ENCODE measurements at places on chromosomes 13 and 19.
A peak's percentile ranks its signal among the peaks of the same experiment; 100 is the strongest.

- no peak for DNase-seq
These were observed 476.6 kb downstream of the ZNF536 start for GRCh38 chr19:30848636-30849425.

GRCh38 chr13:77544355-77544754 is 8.8 kb downstream of the SCEL start:
- DNase-seq, result peak; percentile 78

DNA sequence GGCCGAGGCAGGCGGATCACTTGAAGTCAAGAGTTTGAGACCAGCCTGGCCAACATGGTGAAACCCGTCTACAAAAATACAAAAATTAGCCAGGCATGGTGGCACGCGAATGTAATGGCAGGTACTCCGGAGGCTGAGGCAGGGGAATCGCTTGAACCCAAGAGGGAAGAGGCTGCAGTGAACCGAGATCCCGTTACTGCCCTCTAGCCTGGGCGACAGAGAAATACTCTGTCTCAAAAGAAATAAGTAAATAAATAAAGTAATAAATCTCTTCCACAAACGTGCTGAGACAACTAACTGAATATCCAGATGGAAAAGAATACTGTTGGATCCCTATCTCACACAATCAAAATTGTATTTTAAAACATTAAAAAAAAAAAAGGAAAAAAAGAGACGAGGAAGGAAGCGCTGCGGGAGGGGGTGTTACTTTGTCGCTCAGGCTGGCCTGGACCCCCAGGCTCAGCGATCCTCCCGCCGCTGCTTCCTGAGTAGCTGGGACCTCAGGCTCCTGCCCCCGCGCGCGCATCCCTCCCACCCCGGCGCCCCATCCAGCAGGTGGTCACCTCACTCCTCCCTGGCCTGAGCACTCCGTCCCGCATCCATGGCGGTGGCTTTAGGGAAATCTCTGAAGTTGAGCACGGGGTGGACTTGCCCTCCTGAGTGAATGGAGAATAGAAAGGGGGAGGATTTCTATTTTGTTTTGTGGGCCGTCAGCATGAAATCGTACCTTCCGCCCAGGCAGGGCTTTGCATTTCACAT is 628 bp upstream of the ZNF813 start:
- DNase-seq, result no peak

- DNase-seq, result peak; percentile 84
These were observed 13.3 kb downstream of the APOC1 start for GRCh38 chr19:44927746-44928145.

- DNase-seq, result no peak
These were observed 18.8 kb downstream of the UBE2L5 start for GRCh38 chr13:30440910-30441703.

- no peak for DNase-seq
These were observed 1718.2 kb downstream of the EFNB2 start for GRCh38 chr13:104817271-104817670.

DNA sequence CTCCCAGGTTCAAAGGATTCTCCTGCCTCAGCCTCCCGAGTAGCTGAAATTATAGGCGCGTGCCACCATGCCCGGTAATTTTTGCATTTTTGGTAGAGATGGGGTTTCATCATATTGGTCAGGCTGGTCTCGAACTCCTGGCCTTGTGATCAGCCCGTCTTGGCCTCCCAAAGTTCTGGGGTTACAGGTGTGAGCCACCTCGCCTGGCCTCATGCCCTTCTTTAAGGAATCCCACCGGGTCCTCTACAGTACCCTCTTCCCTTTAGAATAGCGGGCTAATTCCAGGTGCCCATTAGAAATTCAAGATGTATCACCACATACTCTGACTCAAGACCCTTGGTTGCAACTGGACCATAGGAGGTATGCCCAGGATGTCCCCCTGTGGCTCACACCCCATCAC is 74.2 kb upstream of the ZNF536 start:
- no peak for DNase-seq

DNA sequence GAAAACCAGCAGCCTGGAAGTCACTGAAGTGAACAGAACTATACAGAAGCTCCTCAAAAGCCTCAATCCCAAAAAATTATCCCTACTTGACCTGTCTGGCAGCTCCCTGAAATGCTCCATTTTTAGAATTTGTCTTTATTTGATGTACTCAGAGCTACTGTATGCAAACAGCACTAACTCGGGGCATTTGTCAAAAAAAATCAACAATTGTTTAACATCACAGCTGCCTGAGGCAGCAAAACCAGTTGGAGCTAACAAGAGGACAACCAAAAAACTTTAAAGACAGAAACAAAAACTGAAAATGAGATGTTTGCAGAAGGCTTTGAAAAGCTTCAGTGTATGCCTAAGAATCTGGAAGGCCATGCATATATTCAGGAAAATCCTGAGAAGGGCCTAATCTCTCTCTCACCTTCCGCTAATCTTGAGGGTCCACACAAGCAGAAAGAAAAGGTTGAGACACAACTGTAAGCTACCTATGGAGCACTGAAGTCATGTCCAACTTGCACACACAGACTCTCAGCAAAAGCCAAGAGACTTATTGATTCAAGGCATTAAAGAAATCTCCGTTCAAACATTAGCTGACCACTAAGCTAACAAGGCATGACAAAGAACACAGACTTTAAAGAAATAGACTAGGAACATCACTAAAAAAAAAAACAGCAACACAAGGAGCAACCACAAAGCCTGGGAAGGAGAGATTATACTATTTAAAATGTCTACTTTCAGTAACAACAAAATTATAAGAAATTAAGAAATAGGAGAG is 16.1 kb downstream of the VWA8 start:
- DNase-seq, result no peak

GRCh38 chr19:42422092-42422900 is 4.9 kb downstream of the LIPE start:
- no peak for DNase-seq

DNA sequence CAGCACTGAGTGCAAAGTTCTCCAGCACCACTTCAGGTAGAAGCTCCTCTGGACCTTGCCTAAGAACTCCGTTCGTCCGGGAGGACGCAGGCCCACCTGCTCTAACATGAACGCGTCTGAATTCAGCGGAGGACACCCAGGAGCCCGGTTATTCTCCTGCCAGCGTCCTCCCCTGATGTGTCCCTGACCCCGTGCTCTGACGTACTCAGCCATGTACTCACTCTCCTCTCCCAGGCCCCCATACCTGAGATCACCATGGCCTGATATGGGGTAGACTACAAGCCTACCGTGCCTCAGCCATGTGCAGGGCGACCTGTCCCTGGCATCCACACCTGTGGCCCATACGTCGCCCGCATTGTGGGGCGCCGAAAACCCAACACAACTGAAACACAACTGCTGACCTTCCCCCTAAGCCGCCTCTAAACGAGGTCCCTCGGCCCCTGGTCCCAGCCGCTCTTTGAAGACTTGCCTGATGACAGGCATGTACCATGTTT is 744 bp upstream of the ZNF584 start:
- DNase-seq, result no peak

- no peak for DNase-seq
These were observed 214.5 kb downstream of the TEX29 start for GRCh38 chr13:111534751-111535522.

DNA sequence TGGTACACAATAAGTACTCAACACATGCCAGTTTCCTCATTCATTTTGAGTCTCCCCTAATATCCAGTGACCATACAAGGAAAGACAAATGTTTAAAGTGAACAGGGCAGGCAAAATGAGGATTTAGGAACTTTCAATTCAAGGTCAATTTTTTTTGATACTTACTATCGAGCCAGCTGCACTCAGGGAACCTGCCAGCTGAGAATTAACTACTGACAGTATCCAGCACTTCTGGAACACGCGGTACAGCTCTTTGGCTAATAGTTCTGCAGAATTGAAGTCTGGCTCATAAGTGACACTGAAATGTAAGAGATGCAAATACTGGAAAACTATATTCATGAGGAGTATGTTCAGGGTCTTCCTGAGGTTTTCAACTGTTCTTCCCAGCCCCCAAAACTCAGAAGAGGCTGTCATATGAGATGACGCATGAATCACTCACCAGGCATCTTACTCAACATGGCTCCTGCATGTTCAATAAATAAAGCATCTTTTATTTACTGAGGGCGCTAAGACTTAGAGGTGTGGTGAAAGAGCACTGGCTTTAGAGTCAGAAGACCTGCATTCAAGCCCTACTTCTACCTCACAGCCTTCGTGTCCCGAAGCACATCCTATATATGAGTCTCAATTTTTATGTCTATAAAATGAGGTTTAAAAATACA is 25.6 kb downstream of the RUBCNL start:
- no peak for DNase-seq

- no peak for DNase-seq
These were observed 350.0 kb downstream of the DCT start for GRCh38 chr13:94129490-94129894.

DNA sequence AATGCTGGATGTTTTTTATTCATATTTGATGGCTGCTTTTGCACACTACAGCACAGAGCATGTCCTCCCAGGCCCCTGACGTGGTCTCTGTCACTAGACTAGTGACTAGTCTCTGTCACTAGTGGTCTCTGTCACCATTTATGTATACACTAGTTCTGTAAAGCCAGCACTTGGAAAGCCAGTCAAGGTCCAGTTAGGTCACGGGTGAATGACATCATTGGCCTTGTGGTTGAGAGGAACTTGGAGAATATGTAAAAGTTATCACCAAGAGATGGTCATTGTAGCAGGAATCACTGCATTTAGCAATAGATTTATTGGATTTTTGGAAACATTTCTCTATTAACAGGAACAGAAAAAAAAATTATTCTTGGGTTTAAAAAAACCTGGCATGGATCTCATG is 72.9 kb downstream of the SHISA2 start:
- DNase-seq, result no peak

DNA sequence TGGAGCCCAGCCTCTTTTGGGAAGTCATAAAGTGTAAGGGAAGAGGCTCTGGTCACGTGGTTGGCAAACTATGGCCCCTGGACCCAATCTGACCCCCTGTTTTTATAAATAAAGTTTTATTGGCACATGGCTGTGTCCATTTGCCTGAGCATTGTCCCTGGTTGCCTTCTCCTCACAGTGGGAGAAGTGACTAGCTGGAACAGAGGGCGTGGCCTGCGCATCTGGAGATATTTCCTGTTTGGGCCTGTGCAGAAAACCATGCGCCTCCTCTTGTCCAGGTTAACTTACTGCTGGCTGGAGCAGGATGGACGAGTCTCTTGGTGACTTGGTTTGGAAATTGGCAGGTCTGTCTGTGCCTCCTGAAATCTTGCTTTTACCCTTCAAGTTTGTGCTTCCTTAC is 48.3 kb downstream of the KDM4B start:
- DNase-seq, result no peak

DNA sequence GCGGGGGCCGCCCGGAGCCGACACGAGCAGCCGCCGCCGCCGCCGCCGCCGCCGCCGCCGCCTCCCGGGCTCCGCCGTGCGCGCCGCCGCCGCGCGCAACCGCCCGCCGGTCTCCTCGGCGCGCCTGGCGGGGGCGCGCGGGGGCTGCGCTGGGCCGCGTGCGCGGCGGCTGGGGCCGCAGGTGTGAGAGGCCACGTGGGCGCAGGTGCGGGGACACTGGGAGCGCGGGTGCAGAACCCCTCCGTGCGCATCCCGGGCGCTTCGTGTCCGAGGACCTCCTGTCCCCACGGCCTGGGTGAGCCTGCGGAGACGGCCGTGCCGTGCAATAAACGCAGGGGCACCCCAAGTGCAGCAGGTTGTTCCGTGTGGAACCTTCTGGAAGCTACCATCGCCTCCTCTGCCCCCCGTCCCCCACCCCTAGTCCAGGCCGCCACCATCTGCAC is at the start of gene LINGO3:
TSS of gene LINGO3 (minus strand) at position 41 of the 443 bp plus-strand sequence. CDS start 16,378 bp downstream, outside the sequence.
- DNase-seq, result no peak

- no peak for DNase-seq
These were observed 1210.1 kb downstream of the DIAPH3 start for GRCh38 chr13:58953638-58954037.

- no peak for DNase-seq
These were observed 800 bp downstream of the ELL start for GRCh38 chr19:18520848-18521691.

- no peak for DNase-seq
These were observed 4.6 kb upstream of the PNMA8A start for GRCh38 chr19:46475986-46476385.

GRCh38 chr19:13428352-13428751 is 77.9 kb downstream of the CACNA1A start:
- DNase-seq, result peak; percentile 38

DNA sequence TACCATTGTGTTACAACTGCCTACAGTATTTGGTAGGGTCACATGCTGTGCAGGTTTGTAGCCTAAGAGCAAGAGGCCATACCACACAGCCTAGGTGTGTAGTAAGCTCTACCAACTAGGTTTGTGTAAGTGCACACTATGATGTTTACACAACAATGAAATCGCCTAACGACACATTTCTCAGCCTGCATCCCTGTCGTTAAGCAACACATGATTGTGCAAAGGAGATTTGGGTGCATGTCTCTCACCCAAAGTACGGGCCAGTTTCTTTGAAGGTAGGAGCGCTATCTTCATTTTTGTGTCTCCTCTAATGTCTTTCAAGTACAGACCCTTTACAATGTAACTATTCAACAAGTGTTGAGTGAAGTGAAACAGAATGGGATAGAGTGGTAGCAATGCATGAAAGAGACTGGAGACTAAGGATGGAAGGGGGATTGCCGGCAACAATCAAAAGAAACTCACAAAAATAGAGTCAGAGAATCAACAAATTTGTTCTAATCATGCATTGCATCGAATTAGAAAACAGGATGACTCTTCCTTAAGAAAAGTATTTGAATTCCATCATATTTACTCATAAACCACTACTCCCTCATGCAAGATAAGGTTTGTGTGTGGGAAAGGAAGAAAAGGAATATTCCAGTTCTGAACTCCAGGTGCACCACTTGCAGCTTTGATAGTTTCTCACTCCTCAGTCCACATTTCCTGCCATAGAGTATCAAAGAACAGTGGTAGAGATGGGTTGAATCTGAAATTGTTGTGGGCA is 60.2 kb upstream of the TNFRSF19 start:
- DNase-seq, result peak; percentile 80

DNA sequence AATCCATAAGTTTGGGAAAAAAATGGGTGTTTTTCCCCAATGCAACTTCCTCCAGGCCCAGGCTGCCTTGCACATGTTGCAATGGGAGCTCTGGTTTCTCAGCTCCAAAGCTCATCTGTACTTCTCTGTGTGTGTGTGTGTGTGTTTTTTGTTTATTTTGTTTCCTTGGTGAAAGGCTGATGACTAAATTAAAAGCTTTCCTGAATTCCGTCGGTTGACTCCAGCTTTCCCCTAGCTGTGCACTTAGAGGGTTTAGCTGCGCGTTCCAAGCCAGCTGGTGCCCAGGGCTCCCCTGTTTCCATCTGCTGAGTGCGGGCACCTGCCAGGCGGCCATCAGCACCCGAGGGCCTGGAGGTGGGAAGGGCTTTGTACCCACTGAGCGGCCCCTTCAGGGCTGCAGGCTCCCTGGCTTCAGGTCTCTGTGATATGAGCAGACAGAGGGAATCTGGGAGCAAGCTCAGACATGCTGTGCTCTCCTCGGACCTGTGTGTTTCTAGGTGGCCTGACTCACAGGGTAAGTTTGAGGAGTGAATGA is 129.1 kb upstream of the SOX1 start:
- DNase-seq, result no peak

DNA sequence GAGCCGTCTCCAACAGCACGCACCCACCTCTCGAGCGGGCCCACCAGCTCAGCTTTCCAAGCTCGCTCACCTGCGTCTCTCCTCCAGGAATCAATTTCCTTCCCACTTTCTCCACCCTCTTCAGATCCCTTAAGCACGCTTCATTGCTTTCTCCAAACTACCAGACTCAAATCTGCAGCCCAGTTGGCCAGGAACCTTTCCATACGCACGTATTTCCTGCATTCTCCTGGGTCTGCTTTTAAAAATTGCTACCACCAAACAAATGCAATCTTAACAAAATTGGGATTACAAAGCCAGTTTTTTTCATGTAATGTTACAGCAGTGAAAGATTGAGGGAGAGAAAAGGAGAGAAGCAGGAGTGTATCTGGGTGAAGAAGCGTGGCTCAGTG is 1.5 kb downstream of the ENOX1 start:
- DNase-seq, result no peak

All from fibroblast of pulmonary artery (primary cell).